Esophagus squamous epithelium (tissue), 5 donors: ENCODE measurements at places on chromosomes 3 and 15.

DNA sequence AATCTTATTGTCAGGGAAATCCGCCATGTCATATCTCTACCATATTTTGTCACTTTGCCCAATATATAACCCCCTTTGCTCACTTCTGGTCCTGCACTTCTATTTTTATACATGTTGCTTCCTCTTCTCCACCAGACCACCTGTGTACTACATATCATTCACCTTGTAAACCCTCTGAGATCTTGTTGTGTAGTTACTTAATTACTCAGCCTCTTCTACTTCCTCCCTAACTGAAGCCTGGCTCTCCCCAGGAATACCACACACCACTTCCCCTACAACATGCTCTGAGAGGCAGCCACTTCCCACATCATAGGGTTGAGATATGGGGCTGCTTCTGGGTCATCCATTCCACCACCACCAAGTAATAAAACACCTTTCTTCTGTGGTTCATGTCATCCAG is 10.0 kb downstream of the HEXA start:
- no peak for DNase-seq

DNA sequence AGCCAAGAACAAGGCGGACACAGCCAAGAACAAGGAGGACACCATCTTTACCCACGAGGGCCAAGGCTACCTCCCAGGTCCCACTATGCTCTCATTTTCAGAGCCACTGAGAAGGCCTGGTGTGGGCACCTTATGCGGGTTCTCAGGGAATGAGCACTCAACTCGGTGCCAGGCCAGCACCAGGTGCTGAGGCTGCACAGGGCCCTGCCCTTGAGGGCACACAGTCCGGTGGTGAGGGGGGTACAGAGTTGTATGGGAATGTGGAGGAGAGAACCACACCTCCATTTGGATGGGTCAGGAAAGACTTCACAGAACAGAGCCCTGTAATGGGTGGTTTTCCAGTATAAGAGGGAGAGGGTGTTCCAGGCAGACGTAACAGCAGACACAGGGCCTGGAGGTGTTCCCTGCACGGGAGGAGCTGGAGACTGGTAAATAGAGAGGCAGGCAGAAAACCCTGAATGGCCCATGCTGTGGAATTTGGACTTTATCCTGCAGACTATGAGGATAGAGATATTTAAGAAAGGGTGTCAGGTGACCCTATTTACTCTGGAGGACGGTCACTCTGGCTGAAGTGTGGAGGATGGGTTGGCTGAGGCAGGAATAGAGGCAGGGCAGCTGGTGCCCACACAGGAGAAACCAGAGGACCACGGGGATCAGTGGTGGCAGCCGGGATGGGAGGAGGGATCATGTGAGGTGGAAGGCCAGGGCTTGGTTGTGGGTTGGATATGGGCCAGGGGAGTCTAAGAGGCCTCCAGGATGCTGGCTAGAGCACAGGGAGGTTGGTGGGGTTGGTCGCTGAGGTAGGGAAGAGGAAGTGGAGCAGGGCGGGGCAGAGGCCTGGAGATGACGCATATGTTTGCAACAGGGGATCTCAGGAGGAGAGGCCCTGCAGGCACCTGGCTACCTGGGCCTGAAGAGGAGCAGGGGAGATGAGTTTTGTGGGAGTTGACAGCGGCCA is 34.6 kb downstream of the CRABP1 start:
- no peak for DNase-seq

- DNase-seq: no peak
These were observed 127.9 kb downstream of the FMN1 start for GRCh38 chr15:33066584-33066983.

DNA sequence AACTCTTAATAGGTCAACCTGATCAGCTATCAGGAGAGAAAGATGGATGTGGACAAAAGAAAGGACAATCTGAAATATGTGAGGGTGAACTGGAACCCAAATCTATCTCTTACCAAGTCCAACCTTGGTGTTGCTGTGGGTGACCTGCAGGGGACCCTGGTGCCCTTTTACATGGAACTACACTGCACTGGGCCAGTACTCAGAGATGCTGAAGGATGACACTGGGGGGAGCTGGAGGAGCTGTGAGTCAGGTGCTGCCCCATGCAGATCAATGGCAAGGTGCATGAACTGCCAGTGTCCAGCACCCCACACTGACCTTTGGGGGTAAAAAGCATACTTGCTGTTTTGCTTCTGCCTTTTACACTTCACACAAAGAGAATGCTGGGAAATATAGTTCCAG is 55.6 kb upstream of the TBC1D5 start:
- no peak for DNase-seq

DNA sequence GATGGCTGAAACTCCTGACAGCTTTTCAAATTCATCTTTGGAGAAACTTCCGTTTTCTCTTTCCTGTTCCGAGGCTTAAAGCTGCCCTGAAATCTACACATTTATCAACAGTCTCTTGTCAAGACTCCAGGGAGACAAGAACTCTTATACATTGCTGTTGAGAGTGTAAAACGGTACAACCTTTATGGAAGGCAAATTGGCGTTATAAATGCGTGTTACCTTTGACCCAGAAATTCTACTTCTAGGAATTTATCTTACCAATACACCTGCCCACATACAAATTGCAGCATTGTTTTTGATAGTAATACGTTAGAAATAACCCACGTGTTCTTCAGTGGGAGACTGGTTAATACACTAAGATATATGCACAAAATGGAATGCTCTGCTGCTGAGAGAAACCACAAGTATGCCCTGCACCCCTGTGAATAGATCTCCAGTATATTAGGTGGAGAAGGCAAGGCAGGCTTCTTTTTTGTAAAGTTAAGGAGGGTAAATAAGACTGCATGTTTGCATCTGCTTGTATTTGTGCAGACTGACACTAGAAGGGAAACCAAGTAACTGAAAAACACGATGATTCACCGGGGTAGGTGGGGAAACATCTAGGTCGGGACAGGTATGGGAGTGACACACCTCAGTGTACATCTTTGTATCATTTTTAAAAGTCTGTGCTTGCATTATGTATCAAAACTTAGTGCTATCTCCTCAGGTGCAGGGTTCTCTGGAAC is 97.5 kb downstream of the IGF1R start:
- DNase-seq: no peak

DNA sequence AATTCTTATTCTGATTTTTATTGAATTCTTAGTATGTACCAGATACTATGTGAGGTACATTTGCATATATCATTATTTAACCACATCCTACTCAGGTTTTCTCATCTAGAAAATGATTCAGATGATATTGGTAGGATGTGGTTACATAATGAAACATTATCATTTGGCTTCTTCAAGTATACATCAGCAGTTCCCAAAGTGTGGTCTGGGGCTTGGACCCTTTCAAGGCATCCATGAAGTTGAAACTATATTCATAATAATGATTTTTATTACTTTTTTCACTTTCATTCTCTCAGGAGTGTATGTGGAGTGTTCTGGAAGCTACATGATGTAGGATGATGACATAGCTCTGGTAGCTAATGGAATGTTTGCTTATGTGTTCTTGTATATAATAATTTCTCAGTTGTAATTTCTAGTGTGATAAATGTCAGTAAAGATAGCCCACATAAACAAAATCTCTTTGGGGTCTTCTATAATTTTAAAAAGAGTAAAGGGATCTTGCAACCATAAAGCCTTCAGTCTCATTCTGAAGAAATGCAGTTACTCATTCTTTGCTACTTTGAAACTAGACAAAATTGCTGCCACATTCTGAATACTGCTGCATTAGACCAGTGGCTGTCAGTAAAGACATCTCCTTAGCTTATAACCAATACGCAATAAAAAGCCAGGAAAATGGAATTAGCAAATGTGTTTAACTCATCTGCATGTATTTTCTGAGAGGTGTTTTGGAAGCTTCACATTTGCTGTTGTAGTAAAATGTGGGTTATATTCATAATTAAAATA is 95.8 kb downstream of the PPARG start:
- DNase-seq: no peak

DNA sequence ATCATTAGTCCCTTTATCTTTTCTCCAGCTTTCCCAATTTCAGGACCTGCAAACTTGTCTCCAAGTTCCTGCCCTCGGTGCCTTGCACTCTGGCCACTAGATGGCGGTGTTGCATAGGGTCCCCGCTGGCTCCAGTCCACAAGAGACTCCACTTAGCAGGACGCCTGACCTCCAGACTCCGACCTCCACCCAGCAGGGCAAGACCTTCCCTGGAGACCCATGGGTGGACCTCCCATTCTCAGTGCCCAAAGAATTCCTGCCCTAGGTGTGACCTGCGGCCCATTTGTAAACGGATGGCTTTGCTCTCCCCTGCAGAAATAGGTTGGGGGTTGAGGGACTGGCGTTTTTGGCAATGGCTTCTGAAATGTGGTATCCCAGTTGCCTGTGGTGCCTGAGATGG is 82.6 kb downstream of the LSM3 start:
- DNase-seq: no peak

DNA sequence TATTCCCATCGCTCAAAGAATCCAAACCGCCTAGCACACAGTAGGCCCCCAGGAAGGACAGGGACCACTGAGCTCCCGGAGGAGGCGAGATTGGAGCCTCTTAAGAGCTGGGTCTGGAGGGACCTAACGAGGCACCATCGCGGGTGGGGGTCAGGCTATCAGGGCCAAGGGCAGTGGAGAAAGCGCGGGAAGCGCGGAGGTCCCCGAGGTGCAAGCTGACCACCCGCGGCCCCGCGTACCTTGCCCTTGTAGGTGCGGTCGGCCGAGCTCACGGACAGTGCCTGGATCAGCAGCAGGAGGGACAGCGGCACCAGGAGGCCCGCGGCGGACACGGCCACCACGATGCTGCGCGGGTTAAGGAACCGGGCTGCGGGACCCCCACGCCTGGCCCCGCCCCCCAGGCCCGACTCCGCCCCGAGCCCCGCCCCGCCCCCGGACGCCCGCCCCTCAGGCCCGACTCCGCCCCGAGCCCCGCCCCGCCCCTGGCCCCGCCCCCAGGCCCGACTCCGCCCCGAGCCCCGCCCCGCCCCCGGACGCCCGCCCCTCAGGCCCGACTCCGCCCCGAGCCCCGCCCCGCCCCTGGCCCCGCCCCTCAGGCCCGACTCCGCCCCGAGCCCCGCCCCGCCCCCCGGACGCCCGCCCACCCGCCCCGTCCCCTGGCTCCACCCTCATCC is 3.9 kb downstream of the ZDHHC19 start:
- no peak for DNase-seq

DNA sequence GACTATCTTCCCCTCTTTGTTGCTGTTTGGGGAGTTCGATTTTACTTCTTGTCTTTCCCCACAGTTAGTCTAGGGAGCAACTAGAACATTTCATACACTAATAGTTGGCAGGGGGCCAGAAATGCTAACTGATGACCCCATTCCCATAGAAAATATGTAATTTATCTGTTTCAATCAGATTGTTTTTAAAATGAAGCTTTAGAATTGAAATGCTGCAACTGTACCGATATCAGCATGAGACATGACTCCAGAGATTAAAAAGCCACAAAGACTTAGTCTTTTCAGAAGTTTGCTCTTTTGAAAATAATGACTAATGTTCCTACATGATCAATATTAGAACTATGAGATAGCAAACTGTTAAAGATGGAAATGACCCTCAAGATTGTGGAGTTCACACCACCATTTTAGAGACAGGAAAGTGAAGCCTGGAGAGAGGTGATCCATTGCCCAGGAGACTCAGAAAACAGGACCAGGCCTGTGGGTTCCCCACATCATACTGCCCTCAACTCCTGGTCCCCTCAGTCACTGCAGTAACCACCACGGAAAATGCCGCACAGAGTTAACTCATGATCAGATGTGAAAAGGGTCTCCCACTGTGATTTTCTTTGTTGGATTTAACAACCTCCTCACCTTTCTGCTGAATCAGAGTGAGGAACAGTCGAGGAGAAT is 130.3 kb downstream of the CHDH start:
- DNase-seq: no peak

DNA sequence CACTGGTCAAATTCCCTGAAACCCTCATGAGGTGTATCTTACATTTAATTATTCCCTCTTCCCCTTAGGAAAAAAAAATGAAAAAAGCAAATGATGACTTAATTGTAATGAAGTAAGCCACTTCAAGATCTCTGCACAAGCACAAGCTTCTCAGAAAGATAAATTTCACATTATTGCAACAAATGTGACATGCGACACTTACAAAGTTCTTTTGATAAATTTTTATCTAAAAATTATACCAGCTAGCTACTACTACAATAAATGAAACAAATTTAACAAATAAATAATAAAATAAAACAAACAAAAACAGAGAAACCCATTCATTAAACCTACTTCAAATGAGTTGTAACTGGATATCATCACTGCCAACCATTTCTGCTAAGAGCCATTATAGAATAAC is 10.0 kb upstream of the TM2D3 start:
- DNase-seq: no peak

GRCh38 chr15:29131840-29132420 is 137.7 kb downstream of the NSMCE3 start:
- no peak for DNase-seq

DNA sequence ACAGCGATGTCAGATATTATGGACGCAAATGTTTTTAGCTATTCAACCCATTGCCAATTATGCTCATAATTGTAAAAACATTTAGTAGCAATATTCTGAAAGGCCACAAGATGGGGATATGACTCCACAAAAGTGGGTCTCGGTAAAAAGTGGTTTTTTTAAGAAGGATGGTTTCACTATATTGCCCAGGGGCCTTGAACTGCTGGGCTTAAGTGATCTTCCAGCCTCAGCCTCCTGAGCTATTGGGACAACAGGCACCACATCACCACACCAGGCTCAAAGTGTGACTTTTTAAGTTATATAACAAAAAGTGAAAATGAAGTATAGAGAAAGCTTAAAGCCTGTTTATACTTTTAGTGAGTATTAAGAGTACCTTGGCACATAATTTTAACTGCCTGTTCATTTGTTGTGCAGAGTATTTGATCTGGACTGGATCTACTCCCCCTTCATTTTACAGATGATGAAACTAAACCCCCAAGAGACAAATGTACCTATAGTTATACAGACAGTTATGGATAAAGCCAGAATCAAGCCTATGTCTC is 9.4 kb downstream of the NAA50 start:
- no peak for DNase-seq

GRCh38 chr3:187012609-187013051 is 82.3 kb downstream of the ST6GAL1 start:
- DNase-seq: no peak

GRCh38 chr3:129736070-129736469 is 129.6 kb upstream of the PLXND1 start:
- DNase-seq: no peak

GRCh38 chr15:79942741-79943481 is 28.1 kb downstream of the BCL2A1 start:
- DNase-seq: no peak
